Stimulated activated CD8-positive, alpha-beta memory T cell treated with anti-CD3 and anti-CD28 coated beads, Interleukin-4, amount 100 ng/mL, for 4 hours (primary cell): ENCODE measurements at places on chromosomes 12 and 14.

DNA sequence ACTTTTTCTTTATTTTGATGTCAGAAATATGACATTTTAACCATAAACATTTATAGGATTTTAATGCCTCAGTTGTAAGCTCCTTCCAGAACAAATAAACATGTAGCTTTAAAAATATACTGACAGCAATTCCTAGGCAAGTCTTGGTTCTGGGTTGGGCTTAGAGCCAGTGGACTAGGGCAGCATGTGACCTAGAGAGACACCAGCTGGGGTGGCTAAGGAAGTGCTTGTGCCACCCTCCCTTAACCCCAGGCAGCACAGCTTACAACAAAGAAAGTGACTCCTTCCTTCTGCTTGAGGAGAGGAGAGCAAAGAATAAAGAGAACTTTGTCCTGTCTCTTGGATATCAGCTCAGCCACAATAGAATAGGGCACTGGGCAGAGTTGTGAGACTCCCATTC is 61.6 kb upstream of the KTN1 start:
- DNase-seq = no peak

DNA sequence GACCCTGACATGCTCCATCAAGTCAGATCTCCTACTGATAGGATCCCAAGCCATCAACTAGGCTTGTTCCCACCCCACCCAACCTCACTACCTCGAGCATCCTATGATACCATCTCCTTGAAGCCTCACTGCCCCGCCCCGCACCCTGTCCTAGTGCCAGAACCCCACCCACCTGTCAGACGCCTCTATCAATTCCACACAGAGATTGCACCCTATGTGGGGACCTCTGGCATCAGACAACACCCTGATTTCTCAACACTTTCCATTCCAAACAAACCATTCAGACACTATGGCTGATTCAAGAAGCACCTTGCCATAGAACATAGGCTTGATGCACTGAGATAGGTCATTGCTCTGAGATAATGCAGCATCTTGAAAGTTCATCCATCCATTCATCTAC is 3.1 kb upstream of the GLTP start:
- DNase-seq = no peak

DNA sequence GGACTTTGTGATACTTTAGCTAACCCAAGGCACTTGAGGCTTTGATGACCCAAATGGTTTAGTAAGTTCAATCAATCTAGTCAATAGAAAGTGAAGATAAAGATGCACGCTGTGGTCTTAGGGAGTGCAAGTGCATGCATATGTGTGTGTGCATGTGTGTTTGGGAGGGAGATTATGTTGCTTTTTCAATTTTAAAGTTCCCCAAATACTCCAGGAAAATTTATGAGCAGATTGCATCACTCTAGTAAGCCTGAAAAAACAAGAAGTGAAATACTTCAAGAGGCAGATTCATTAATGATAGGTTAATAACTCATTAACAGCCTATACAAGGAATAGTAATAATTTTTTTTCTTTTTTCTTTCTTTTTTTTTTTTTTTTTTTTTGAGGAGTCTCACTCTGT is 12.4 kb upstream of the SIX1 start:
- no peak for DNase-seq

- no peak for DNase-seq
Measured at GRCh38 chr14:51093371-51094281, 1.3 kb downstream of the TRIM9 start.

DNA sequence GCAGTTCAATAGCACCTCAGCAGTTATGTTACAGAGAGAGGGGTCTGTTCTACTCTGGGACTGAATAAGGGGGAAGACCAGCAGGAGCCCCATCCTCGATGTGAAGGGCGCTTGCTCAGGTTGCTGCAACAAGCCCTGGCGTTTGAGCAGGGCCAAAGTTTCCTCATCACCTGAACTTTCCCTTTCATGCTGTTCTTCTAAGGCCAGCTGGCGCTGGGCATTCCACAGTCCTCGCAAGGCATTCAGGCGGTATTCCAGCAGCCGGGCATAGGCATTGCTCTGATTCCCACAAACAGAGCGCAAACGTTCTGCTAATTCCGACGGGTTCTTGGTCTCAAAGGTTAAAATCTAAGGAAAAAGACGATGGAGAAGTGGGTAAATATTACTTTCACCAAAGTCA is 62.8 kb downstream of the HECTD4 start:
- no peak for DNase-seq

DNA sequence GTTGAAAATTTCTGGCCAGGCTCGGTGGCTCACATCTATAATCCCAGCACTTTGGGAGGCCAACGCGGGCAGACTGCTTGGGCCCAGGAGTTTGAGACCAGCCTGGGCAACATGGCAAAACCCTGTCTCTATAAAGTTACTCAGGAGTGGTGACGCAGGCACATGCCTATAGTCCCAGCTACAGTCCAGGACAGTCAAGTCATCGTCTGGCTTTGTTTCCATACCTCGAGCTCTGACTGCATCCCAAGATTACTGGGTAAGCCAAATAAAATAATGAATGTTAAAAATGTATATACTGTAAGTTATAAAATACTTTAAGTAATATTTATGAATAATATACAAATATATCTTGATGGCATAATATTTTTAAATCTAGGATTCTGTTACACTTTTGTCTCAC is 23.0 kb upstream of the GXYLT1 start:
- no peak for DNase-seq

- DNase-seq = no peak
Measured at GRCh38 chr14:65237941-65238340, 135.6 kb upstream of the MAX start.

GRCh38 chr12:131505561-131505960 is 205.3 kb upstream of the SFSWAP start:
- DNase-seq = no peak

GRCh38 chr14:22848351-22849164 is 12.2 kb downstream of the MMP14 start:
- DNase-seq = no peak

GRCh38 chr12:76820888-76821482 is 57.1 kb downstream of the ZDHHC17 start:
- no peak for DNase-seq

- no peak for DNase-seq
Measured at GRCh38 chr12:7498809-7499208, 4.8 kb downstream of the CD163 start.

DNA sequence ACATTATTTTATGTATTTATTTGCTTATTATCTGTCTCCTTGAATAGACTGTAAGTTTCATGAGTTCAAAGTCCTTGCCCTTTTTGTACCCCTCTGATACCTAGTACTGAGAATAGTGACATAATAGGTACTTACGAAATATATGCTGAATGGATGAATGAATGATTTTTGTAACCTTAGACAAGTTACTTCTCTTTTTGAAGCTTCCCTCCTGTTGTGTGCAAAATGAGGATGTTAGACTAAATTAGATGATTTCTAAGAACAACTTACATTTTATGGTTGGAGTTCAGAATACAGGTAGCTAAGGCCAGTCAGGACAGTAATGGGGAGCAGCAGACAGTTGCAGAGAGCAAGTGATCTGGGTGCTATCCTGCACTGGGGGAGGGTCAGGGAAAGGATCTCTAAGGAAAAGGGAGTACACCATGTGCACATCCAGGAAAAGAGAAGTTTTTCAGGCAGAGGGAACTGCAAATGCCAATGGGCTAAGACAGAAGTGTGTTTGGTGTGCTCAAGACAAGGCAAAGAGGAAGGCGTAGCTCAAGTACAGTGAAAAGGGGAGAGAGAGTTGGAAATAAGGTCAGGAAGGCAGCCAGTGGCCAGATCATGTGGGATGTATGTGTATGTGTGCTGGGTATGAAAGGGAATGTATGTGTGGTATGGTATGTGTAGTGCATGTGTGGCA is 59.4 kb upstream of the AMIGO2 start:
- DNase-seq = no peak

- no peak for DNase-seq
Measured at GRCh38 chr14:104975481-104976197, 2.5 kb downstream of the AHNAK2 start.

- DNase-seq = no peak
Measured at GRCh38 chr12:9127484-9127883, 11.8 kb upstream of the A2M start.

- no peak for DNase-seq
Measured at GRCh38 chr12:77818351-77818750, 12.3 kb upstream of the NAV3 start.

DNA sequence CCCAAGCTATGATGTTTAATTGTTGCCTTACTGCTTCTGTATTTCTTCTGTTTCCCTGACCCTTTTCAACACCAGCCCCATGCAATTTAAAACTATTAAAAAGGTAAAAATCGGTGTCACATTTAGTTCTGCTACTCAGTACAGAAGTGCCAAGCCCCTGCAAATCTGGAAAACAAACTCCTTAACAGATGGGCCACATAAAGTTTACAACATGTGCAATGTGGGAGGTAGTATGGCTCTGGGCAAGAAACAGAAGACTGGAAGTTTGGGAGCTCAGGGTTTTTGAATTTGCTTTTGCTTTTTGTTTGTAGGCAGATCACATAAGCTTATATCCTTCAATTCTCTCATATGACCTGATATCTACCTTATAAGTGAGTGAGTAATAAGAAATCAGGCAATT is 404.0 kb upstream of the ATP2B1 start:
- DNase-seq = no peak

DNA sequence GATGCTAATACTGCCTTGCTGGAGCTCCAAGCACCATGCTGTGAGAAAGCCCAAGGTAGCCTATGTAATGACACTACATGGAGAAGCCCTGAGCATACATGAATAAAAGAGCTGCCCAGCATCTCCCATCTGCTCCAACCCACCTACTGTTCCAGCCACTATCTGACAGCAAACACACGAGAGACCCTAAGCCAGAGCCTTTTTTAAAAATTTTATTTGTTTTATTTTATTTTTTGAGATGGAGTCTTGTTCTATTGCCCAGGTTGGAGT is 95.2 kb upstream of the PRICKLE1 start:
- DNase-seq = no peak

GRCh38 chr12:55673638-55674037 is 34.1 kb downstream of the ITGA7 start:
- no peak for DNase-seq

DNA sequence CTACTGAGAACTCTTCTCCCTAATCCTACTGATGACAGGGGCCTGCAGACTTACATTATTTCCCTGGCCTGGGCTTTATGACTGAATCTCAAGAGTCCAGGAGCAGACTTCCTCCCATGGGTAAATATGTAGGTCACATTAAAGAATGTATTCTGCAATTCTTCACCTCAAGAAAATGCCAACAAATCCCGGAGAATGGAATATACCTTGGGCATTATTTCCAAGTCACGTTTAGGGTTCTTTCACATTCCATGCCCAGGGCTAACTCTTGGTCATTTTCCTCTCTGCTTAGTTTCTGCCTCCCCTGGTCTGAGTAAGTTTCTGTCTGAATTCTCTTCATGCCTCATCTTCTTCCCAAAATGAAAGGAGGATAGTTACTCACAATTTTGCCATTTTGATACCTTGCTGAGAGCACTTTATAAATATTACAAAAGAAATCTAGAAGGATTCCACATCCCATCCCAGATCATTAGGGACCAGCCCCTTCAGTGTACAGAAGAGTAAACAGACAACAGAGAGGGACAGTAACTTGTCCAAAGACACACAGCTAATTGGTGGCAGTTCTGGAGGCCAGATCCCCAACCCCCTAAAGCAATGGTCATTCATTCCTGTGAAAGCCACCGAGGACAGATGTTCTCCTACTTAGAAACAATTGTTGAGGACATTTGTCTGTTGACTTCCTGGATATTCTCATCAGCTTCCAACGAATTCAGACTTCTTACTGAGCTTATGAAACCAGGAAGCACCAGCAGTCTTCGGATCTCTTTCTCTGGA is 605 bp downstream of the PAH start:
- no peak for DNase-seq

- no peak for DNase-seq
Measured at GRCh38 chr12:122795807-122796206, 21.4 kb downstream of the CCDC62 start.

GRCh38 chr12:11134305-11134704 is at the start of gene TAS2R30:
TAS2R30 (minus strand) TSS chr12:11134644; CDS start chr12:11134244, 400 bp downstream.
- no peak for DNase-seq

DNA sequence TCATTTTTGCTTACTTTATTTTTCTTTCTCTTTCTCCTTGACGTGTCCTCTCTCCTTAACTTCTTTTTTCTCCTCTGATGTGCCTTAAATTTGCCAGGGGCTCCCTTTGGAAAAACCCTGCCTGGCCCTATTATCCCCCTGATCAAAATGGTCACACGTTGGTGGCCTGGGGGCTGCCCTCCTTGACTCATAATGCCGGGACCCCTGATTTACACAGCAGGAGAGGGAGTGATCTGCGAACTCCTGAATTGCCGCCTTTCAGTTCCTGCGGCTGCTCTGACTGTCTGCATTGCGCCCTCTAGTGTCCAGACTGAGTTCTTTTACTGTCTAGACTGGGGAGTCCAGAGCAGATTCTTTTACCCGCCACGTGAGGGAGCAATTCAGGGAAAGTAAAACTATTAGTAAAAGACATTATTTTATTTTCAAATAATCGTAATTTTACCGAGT is 44.8 kb upstream of the GZMB start:
- peak; percentile 64 for DNase-seq

DNA sequence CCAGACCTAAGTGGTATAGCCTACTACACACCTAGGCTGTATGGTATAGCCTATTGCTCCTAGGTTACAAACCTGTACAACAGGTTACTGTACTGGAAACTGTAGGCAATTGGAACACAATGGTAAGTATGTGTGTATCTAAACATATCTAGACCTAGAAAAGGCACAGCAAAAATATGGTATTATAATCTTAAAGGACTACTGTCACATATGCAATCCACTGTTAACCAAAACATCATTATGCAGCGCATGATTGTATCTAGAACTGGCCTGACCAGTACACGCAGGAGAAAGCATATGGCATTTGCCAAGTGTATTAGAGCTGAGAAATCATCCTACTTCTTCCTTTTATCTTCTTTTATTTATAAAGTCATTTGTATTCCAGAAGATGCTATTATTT is 75.5 kb downstream of the SLC8A3 start:
- DNase-seq = no peak

GRCh38 chr12:105858981-105859710 is 279.6 kb downstream of the NUAK1 start:
- no peak for DNase-seq

- no peak for DNase-seq
Measured at GRCh38 chr12:49621651-49622500, 1.5 kb upstream of the PRPF40B start.

DNA sequence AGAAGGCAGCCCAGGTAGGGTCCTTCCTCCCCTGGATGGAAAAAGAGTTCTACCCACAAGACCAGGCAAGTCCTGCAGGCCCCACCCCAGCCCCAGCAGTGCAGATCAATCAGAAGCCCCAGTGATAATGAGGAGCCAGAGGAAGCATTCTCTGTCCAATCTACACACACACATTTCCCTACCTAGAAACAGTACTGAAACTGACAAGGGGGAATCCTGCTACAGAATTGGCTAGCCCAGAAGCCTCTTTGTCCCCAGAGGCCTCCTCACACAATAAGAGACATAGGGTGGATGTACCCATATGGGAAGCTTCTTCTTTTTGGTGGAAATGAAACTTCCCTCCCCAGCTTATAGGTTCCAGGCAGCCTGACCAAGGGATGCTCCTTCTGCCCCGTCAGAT is 9.9 kb downstream of the FSCB start:
- DNase-seq = no peak

GRCh38 chr12:130254461-130255276 is 83.0 kb upstream of the PIWIL1 start:
- DNase-seq = no peak
